ENCODE measurements at places on chromosomes 4 and X.

GRCh38 chr4:26088433-26088928, 174.5 kb downstream of the SMIM20 start:
- DNase-seq = no peak
- H3K4me3 ChIP-seq = no peak overlapping the region
- no peaks in the 10 kb centered on the region for H3K27me3 ChIP-seq
- no peaks in the 10 kb centered on the region for H3K4me1 ChIP-seq
- no peaks in the 10 kb centered on the region for H3K36me3 ChIP-seq

DNA sequence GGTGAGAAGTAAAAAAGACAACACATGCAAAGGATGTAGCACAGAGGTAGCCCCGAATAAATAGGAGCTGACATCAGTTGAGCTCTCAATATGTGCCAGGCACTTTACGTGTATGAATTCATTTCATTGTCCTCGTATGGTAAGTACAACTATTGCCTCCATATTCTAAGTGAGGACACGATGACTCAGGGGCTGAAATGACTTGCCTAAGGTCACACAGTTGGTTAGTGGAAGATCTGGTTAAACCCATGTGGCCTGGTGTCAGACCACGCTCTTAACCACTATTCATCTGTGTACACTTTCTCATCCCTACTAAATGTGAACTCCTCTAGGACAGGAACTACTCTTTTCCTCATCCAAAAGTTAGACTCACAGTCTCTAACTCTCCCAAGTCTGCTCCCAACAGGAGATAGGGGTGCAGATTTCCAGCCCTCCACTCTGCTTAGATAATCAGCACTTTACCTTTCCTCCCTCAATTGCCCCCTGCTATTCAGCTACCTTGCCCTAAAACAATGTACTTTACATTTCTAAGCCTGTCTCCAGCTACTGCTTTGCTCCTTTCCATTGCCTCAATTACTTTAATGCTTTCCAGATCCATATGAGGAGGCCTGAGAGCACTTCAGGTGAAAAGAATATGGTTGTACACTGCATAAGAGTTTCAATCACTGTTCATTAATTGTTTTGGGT, 58.8 kb upstream of the LHFPL1 start:
- H3K27me3 ChIP-seq = no peaks in the 10 kb centered on the region
- no peaks in the 10 kb centered on the region for H3K36me3 ChIP-seq
- H3K4me1 ChIP-seq = no peaks in the 10 kb centered on the region

GRCh38 chr4:159358226-159358625, 255.3 kb downstream of the RAPGEF2 start:
- peak overlapping the region; percentile 23 for H3K27ac ChIP-seq
- peaks cover 9% of the 10 kb centered on the region for H3K4me1 ChIP-seq
- no peak overlapping the region for H3K4me3 ChIP-seq
- peaks cover 46% of the 10 kb centered on the region for H3K36me3 ChIP-seq
- H3K27me3 ChIP-seq = no peaks in the 10 kb centered on the region

- H3K4me1 ChIP-seq = no peaks in the 10 kb centered on the region
- H3K27ac ChIP-seq = peak overlapping the region; percentile 33
- H3K27me3 ChIP-seq = no peaks in the 10 kb centered on the region
- H3K36me3 ChIP-seq = no peaks in the 10 kb centered on the region
- no peak overlapping the region for H3K4me3 ChIP-seq
These were observed 58.7 kb downstream of the MAD2L1 start for GRCh38 chr4:120007896-120008436.

- no peak for DNase-seq
- no peaks in the 10 kb centered on the region for H3K36me3 ChIP-seq
- peak overlapping the region; percentile 7 for H3K27ac ChIP-seq
- H3K27me3 ChIP-seq = no peaks in the 10 kb centered on the region
These were observed 120.5 kb downstream of the CAMK2D start for GRCh38 chr4:113641025-113641431.
